Activated naive CD4-positive, alpha-beta T cell treated with anti-CD3 and anti-CD28 coated beads, Interleukin-2, amount 50 U/mL, for 72 hours (primary cell): ENCODE measurements at places on chromosomes 6 and 20. TPM values are rescaled to one million over a fixed set of nuclear protein-coding genes. Genes with fewer than 3 reads are reported as not detected.

GJA10 gene
- not detected for total RNA-seq

DNA sequence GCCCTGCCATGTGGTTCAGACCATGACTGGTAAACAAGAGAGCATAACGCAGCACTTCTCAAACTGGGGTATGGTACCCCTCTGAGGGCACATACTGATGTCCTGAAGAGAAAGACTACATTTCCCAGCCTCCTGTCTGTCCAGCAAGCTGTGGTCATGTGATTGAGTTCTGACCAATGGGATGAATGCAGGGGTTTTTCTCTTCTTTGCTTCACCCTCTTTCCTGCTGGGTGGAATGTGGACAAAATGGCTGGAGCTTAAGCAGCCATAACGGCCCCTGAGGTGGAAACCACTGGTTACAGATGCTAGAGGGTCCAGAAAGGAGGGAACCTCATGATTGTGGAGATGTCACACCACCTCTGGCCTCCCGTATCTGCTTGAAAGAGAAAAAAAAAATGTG lies 19.4 kb upstream of the KCNB1 start:
- DNase-seq: no peak

KIF6 gene
- 0.29 TPM for total RNA-seq

RRAGD gene
- total RNA-seq: 20.2 TPM

MACROD2 gene
- total RNA-seq: not detected

BYSL gene
- total RNA-seq: 38.1 TPM

GRCh38 chr6:169097381-169097959 lies 156.2 kb downstream of the THBS2 start:
- no peak for DNase-seq

REM1 gene
- not detected for total RNA-seq

- no peak for DNase-seq
Observed at GRCh38 chr6:170279977-170280688, 10.7 kb downstream of the DLL1 start.

DNA sequence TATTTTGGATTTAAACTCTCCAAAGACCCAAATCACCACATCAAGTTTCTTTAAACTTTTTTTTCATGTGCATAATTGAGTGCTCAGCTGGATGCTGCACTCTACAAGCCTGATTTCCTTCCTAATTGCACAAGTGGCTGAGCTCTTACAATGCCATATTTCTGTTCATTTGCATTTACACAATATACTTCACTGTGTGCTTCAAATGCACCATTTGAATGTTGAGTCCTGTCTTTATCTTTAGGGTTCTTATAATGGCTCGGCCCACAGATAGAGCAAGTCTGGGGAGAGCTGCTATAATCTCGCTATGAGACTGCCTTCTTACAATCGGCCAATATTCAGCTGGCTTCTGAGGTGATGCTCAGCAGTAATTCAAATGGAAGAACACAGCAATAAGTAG lies 200.6 kb upstream of the MAP3K7 start:
- no peak for DNase-seq

- DNase-seq: no peak
Observed at GRCh38 chr20:54716174-54716747, 240.9 kb downstream of the DOK5 start.

- DNase-seq: no peak
Observed at GRCh38 chr6:64146876-64147275, 511.3 kb downstream of the PHF3 start.

DNA sequence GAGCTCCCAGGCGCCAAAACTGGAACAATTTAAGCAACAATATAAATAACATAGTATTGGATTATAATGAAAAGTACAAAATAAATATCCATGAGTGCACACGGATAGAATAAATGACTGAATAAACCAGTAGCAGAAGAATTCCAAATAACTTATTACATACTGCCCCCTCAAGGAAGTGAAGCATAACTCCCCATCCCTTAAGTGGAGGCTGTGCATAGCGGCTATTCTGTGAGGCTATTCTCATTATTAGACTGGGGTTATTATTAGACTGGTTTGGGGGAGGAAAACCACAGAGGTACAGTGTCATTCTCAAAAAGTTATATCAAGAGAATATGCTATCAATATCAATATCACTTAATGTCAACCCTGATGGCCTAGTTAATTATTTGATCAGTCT lies 94.4 kb upstream of the SIRPA start:
- DNase-seq: no peak

MEI4 gene
- total RNA-seq: not detected

DNA sequence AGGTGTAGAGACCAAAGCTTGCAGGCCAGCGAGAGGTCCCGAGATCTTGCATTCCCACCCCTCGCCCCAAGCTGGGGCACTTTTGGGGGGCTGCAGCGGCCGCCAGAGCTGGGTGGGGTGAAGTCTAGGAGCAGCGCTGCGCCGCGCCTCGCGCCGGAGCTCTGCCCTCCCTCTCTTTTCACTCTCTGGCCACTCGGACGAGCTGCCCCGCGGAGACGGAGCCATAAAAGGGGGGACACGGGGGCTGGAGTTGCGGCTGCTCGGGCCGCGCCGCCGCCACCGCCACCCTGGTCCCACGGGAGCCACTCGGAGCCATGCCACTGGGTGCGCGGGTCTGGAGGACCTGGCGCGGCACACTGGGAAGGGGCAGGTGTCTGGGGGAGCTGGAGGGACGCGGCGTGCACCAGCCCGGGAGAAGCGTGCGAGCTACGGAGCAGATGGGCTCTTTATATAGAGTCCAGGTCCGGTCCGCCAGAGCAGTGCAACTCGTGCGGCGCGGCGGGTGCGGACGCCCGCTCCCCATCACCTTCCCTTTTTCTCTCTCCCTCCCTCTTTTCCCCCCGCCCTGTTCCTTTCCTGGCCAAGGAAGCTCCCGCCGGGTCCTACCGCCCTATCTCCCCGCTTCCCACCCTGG lies 687 bp upstream of the HTR1B start:
- no peak for DNase-seq

DNA sequence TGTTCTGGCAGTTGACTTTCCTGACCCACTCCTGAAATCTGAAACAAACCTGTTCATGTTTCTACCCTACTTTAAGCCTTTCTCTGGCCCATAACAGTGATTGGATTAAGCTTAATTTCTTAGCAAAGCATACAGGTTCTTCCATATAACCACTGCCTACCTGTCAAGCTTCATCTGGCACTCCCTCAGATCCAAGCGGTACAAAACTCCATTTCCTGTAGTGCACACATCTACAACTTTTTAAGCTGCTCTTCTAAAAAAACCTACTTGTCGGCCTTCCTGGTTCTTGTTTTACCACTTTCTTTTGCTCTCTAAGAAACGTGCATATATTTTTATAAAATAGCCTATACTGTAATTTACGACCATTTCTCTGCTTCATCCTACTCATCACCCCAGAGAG lies 916 bp upstream of the PPP1R11 start:
- DNase-seq: no peak

- no peak for DNase-seq
Observed at GRCh38 chr6:16872543-16873235, 111.4 kb upstream of the ATXN1 start.

GRIK2 gene
- not detected for total RNA-seq

DNA sequence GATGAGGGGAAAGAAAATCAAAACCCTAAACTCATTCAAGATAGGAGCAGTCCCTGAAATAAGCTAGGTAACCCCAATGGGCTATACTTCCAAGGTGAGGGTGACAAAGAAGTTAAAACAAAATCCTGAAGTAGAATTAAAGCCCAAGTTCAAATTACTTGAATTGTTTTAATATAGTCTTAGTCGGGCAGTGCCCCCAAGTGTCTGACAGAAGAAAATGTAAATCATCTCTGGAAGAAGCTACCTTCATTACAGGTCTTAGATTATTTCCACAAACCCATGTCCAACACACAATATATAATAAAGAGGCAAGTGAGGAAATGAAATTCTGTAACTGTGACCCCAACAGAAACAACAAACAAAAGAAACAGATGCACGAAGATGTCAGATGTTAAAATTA lies 36.8 kb upstream of the L3MBTL3 start:
- DNase-seq: no peak

- DNase-seq: no peak
Observed at GRCh38 chr6:19210849-19211590, 626.1 kb upstream of the ID4 start.

GRCh38 chr20:62358171-62359042 lies 8.7 kb downstream of the LAMA5 start:
- DNase-seq: no peak

DNA sequence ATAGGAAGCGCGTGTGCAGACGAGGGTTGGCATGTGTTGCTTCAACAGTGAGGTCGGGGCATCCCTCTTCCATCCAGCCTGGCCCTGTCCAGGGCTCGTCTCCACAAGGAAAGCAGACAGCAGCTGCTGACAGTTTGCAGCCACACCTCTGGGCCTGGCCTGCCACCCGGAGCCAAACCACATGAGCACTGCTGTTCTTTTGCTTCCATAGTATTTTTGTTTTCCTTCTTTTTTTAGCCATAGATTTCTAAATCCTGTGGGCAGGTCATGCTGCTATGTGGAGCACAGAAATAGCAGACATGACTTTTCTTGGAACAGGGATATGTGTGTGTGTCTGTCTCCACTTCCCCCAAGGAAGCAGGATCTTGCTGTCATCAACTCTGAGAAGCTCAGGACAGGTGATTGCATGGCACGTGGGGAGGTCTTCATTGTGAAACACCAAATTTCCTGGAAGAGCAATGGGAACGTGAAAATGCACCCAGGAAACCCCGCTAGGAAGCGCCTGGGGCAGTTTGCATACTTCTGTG lies 167.4 kb downstream of the DTNBP1 start:
- no peak for DNase-seq

SOX18 gene
- total RNA-seq: 1.4 TPM

- DNase-seq: no peak
Observed at GRCh38 chr6:106746652-106747051, 117.3 kb downstream of the QRSL1 start.

- no peak for DNase-seq
Observed at GRCh38 chr6:98845211-98846020, 11.0 kb downstream of the POU3F2 start.

- DNase-seq: no peak
Observed at GRCh38 chr6:111450636-111451035, 32.4 kb downstream of the REV3L start.

SYCP2L gene
- total RNA-seq: 0.39 TPM

- DNase-seq: no peak
Observed at GRCh38 chr6:1597924-1598323, 11.8 kb upstream of the FOXC1 start.

CALHM6 gene
- 0.71 TPM for total RNA-seq

- no peak for DNase-seq
Observed at GRCh38 chr20:6055161-6055783, 1.4 kb upstream of the LRRN4 start.

GRCh38 chr6:14440940-14441781 lies 323.6 kb downstream of the CD83 start:
- DNase-seq: no peak

BTN2A1 gene
- 21.8 TPM for total RNA-seq

- no peak for DNase-seq
Observed at GRCh38 chr6:142829556-142829955, 115.4 kb downstream of the HIVEP2 start.

- DNase-seq: peak; percentile 32
Observed at GRCh38 chr20:57396984-57397692, 5.9 kb downstream of the RBM38 start.

TGM3 gene
- not detected for total RNA-seq

- DNase-seq: no peak
Observed at GRCh38 chr6:157046776-157047175, 269.6 kb downstream of the ARID1B start.

GRCh38 chr6:15296735-15297134 lies 50.9 kb downstream of the JARID2 start:
- DNase-seq: no peak

DNA sequence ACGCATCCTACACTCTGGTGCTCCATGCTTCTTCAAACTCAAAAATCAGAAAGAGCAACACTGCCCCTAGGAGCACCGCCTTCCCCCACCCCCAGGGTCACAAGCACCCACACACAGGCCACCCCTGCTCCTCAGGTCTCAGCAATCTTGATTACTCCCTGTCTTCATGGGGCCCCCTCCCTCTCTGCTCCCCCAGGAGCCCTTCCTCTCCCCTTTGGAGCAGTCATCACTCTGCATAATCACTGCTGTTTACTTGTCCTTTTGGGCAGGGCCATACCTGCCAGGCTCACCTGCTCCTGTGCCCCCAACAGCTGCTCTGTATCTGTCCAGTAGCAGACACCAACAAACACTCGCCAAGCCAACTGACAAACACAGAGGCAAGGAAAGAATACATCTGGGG lies 7.6 kb upstream of the SYNDIG1 start:
- DNase-seq: no peak

DNA sequence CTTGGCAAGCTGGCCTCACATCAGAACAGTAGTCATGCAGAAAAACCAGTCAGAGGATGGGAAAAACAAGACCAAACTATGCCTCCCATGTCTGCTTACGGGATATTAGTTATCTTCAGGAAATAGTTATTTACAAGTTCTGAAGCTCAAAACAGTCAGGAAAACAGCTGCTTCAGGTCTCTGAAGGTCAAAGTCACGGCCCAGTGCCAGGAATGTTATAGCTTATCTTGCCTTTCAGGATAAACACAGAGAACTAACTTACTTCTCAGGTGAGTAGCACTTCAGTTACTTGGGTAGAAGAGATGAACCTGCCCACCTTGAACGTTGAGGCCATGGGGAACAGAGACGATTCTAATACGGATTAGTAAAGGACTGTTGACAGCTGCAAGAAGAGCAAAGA lies 310.7 kb downstream of the KIF16B start:
- DNase-seq: no peak

MLIP gene
- total RNA-seq: not detected

DNA sequence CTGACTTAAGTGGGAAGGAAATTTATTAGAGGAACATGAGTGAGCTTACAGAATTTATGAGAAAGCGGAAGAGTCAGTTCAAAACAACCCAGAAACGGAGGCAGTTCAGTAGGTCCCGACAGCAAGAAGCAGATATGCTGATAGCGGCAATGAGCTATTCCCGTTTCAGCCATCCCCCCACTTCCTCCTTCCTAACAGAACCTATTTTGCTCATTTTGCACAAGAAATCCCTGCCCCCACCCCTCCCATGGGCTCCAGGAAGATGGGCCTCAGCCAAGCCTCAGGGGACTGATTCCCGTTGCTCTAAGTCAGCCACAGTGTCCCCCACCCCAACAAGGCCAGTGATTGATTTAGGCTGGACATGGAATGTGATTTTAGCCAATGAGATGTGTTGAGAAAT lies 157.5 kb downstream of the CEBPB start:
- no peak for DNase-seq

DNA sequence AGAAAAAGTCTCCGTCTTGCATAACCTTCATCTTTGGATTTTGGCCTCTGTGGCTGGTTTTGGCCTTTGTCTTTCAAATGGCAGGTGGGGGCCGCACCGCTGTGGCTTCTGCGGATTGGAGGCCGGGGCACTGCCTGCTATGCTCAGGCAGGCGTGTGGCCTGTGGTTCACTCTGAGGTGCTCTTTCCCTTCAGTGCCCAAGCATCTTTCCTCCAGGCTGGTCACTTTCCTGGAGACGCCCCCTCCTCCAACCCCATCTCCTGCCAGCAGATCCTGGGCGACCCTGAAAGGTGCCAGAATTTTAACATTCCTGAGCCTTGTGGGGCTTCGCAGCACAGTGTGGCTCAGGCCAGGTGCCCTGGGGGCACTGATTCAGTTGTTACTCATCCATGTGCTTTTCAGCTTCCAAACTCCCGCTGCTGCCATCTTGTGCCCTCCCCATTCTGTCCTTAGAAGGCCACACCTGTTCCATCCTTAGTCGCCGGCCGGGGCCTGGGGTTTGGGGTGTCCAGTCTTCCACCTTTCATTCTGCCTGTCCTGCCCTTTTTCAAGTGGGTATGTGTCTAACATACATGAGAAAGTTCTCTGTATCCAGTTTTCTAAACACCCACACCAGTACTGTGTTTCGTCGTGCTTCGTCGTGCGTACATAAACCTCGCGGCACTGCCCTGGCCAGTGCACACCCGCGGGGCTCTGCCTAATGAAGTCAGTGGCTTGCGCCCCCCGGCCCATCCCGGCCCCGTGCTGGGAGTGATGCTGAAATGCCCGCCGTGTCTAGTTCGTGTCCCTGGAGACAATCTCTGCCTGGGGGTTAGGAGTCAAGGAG lies 12.1 kb downstream of the SS18L1 start:
- no peak for DNase-seq
